Activated naive CD8-positive, alpha-beta T cell treated with anti-CD3 and anti-CD28 coated beads for 36 hours (primary cell): ENCODE measurements at places on chromosomes 16 and 17.

- no peak for DNase-seq
Observed at GRCh38 chr17:69227541-69227940, 1.1 kb downstream of the ABCA10 start.

DNA sequence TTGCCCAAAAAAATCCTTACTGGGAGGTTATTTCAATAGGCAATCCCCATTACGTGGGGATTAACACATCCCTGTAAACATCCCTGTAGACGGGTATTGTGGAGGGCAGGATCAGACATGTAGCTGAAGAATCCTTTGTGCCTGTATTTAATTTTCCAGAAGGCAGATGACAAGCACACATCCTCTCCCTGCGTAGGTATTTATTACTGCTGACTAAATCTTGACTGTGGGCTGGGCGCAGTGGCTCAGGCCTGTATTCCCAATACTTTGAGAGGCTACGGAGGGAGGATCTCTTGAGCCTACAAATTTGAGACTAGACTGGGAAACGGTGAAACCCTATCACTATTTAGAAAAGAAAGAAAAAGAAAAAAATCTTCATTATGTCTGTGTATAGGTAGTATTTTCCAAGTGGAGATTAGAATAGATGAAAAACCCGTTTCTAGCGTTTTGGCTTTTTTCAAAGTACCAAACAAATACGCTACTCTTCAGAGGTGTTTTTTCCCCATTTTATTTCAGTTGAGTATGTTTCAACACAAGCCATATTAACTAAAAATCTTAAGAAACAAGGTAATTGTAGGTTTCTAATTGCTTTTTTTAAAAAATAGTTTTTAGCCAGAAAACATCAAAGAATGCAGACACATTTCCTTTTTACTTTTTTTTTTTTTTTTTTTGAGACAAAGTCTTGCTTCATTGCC lies 1.5 kb upstream of the MARF1 start:
- DNase-seq = no peak

- DNase-seq = no peak
Observed at GRCh38 chr16:73553941-73554660, 506.2 kb upstream of the ZFHX3 start.

DNA sequence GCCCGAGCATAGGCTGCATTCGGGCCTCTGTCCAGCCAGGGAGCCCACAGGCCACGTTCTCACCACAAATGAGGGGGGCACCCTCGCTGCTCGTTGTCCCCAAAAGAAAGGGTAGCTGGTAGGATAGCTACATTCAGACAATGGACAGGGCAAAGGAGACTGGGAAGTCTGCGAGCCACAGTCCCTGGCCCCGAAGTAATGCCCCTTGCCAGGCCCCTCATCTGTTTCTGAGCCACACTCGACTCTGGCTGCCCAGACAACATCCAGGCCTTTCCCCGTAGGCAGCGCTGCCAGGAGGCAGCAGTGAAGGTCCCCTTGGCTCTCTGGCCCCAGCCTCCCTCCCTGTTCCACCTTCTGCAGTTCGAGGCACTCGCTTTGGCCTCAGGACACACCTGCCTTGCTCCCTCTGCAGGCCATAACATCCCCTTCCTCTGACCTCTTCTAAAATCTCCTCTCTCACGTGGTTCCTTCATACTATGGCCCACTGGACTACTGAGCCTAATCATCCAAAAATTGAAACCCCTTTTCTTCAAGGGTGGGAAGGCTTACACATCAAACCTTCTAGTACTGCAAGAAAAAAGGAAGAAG lies 12.2 kb downstream of the AIPL1 start:
- DNase-seq = no peak

DNA sequence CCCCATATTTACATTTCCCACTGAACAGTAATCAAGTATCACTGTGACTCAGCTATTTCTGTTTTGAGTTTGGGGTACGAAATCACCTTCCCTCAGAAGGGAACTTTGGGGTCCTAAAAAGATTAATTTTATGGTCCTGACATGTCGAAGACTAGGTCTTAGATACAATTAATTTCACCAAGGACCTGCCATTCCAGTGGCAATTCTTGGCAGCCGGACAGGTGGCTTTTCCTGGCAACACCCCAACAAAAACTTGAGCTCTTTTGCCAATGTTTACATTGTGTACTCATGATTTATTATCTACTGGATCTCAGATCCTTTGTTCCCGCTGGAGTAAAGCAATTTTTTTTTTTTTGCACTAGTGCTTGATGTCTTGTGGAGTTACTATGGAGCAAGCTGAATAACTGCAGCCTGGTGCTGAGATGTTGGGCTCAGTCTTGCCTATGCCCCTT lies 14.4 kb downstream of the SLFN5 start:
- DNase-seq = no peak

- DNase-seq = no peak
Observed at GRCh38 chr16:24955975-24956731, 59.0 kb downstream of the ARHGAP17 start.
